ENCODE measurements at places on chromosomes 6 and 20.
A peak's percentile ranks its signal among the peaks of the same experiment; 100 is the strongest.

DNA sequence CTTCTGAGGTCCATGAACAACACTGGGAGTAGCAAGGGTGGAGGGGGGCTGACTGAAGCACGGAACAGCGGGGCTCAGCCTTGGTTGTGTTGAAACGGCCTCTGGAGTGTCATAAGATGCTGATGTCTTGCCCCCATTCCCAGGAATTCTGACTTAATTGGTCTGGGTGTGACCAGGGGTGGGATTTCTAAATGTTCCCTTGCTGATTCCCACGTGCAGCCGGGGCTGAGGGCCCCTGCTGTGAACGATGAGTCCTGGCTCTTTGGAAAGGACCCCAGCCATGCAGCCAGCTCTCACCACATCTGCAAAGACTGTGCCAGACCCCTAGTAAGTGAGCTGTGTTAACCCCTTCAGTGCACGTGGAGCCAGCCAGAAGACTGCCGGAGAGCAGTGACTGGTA lies 28.6 kb upstream of the FAM50B start:
- DNase-seq: no peak

- DNase-seq: no peak
Measured at GRCh38 chr20:44135012-44135412, 52.0 kb downstream of the JPH2 start.

DNA sequence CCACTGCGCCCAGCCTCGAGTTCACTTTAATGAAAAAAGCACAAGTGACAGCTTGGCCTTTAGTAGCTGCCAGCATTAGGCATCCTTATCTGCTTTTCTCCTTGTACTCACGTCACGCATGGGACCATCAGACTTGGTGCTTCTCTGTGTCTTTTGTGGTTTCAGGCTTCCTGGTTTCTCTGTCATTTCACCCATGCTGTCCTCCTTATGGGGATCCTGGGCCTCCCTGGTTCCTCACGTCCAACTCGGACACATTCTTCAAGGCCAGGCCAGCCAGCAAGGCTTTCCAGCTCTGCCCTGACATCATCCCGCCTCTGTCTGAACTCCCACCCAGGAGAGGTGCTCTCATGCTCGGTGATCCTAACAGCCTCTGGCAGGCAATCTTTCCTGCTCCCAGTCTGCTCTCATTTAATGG lies 83.2 kb downstream of the TIAM2 start:
- DNase-seq: no peak

GRCh38 chr20:58715391-58715800 lies 22.8 kb downstream of the NPEPL1 start:
- no peak for DNase-seq

- no peak for DNase-seq
Measured at GRCh38 chr20:25038591-25039015, 19.3 kb downstream of the ACSS1 start.

DNA sequence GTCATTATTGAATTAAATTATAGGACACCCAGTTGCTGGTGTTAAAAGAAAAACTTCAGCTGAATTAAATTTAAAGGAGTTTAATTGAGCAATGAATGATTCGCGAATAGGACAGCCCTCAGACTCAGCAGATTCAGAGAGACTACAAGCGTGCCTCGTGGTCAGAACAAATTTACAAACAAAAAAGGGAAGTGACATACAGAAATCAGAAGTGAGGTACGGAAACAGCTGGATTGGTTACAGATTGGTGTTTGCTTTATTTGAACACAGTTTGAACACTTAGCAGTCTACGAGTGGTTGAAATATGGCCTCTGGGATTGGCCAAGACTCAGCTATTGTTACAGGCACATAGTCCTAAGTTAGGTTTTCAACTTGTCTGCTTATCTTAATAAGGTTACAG lies 25.8 kb upstream of the TNFRSF21 start:
- no peak for DNase-seq

DNA sequence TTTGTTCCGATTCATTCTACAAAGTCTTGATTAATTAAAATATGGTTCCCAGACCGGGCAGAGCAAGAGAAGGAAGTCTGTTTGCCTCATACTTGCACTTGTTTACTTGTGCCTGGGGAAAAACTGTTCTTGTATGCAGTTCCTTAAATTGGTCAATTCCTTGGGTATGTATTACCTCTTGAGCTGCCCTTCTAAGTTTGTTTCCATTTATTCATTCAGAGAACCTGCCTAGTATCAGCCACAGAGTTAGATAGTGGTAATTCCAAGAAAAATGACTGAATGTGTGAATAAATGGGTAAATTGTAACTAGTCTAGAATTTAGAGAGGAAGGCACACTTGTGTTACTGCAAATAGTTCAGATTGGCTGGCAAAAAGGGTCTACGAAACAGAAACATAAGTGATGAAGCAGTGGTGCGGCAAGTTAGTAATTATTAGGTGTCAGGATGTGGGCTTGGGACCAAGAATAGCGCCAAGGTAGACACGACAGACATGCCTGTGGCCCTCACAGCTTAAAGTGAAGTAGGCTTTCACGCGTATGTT lies 525 bp upstream of the MAK start:
- DNase-seq: peak; percentile 36

- DNase-seq: no peak
Measured at GRCh38 chr6:111720931-111721496, 115.3 kb upstream of the TRAF3IP2 start.

DNA sequence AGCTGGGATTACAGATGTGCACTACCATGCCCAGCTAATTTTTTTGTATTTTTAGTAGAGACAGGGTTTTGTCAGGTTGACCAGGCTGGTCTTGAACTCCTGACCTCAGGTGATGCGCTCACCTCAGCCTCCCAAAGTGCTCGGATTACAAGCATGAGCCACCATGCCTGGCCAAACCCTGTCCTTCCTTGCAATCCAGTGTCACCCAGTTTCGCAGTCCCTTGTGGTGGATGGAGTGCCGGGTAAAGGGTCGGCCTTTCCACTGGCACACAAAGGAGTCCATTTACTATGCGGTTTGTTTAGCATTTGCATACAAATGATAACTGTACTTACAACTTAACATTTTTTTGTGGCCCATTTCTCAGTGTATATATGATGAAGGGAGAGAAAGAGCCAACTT lies 99.3 kb upstream of the TIAM2 start:
- DNase-seq: no peak

GRCh38 chr6:5338177-5338960 lies 77.1 kb downstream of the FARS2 start:
- DNase-seq: no peak

DNA sequence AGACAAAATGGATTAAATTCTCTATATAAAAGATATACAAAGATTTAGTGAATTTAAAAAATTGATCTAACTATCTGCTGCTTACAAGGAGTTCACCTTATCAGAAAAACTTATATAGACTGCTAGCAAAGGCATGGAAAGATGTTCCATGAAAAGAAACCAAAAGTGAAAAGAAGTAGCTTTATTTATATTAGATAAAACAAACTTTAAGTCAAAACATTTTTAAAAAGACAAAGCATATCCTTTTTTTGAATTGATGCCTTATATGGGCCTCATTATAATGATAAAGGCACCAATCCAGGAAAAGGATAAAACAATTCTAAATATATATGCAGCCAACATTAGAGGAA lies 334.2 kb downstream of the MEI4 start:
- DNase-seq: no peak

- DNase-seq: no peak
Measured at GRCh38 chr6:161727083-161727833, 453.4 kb upstream of the AGPAT4 start.

DNA sequence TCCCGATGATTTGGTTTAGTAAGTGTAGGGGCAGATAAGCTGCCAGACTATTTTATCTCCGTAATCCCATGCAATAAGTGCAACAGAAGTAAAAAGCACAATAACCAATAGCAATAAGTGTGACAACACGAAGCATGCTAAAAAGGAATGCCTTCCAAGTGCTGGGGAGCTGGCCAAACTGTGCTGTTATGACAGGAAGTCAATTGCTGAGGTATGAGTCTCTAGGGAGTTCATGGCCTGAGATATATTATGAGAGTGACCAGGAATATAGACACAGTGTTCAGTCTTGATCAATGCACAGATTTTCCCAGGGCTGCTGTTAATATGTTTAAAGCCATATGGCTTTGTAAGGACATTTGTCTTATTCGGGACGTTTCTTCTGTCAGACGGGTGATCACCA lies 10.5 kb upstream of the ANGPT4 start:
- no peak for DNase-seq

- no peak for DNase-seq
Measured at GRCh38 chr6:99287523-99287922, 62.0 kb downstream of the FAXC start.

GRCh38 chr6:3900744-3901336 lies 51.7 kb downstream of the FAM50B start:
- DNase-seq: no peak

DNA sequence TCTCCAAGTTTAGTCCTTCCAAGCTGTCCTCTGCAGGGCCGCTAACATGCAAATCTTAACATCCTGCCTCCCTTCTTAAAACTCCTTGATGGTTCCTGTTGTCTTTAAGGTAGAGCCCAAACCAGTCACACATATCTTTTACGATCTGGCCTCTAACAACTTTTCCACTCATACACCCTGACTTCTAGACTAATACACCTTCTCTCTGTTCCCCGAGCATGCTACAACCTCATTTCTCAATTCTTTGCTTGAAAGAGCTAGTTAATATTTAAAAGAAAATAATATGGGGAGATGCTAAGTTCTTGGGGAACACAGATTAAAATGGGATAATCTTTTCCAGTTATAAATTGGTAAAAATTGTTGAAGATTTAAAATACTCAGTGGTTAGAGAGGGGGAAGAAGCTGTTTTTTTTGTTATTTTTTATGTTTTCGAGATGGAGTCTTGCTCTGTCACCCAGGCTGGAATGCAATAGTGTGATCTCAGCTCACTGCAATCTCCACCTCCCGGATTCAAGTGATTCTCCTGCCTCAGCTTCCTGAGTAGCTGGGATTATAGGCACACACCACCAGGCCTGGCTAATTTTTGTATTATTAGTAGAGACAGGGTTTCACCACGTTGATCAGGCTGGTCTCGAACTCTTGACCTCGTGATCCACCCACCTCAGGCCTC lies 250.7 kb downstream of the MAFB start:
- no peak for DNase-seq

GRCh38 chr6:82381278-82381677 lies 17.7 kb downstream of the TPBG start:
- no peak for DNase-seq

DNA sequence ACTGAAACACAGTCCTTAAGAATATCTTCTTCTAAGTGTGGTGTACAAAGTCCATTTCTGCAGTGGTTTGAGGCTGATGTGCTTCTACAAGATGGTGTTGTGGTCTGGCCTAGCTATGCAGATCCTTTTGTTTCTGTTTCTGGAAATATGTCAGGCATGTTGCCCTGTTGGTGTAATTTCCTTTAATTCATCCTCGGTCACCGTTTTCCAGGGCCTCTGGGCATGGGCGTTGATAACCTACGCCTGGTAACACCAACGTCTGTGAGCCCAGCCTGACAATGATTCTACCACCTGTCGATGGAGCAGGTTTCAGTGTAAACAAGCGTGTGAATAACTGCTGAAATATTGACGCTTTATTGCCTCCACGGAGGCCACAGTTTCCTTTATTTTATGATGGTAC lies 33.3 kb upstream of the AFDN start:
- DNase-seq: no peak

GRCh38 chr6:168248148-168248620 lies 71.4 kb downstream of the DACT2 start:
- DNase-seq: no peak

DNA sequence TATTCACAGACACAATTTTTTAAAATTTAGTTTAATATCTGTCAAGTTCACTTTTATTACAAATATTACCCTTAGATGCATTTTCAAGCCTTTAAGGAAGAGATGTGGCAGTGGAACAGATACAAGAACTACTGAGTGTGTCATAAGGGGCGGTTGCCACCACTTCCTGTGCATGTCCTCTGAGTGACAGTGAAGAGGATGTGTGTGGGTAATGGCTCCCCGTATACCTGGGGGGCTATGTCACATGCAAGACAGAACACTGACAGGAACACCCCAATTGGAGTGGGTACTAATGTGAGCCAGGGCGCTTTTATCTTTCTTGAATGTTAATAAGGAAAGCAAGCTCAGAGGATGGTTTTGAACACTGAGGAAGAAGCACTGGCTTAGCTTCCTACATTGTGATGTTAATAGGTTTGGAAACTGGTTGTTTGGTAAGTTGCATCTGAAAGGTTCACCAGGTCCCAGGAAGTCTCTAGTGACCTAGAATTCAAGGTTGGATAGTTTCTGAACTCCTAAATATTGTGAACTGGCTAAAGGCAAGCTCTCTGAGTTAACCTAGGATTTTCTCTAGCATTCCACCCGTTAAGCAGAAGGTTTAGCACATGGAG lies 83.4 kb upstream of the ASF1A start:
- DNase-seq: no peak

- DNase-seq: no peak
Measured at GRCh38 chr20:59746155-59746554, 141.8 kb downstream of the PHACTR3 start.

DNA sequence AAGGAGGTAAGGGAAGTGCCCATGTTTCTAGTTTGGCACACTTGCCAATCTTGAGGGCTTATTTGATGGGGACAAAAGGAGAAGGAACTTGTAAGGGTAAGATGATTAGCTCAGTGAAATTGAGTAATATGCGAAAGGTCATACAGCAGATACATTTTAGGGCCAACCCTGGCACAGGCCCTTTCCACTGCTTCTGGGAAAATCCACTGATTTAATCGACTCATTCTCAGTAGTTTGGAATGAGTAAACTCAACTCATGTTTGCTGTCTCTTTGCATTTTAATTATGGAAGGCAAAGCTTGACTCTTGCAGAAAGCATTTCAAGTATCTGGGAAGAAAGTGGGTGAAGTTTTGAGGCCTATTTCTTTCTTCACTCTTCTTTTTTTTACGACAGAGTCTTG lies 20.0 kb downstream of the PHF20 start:
- DNase-seq: no peak

DNA sequence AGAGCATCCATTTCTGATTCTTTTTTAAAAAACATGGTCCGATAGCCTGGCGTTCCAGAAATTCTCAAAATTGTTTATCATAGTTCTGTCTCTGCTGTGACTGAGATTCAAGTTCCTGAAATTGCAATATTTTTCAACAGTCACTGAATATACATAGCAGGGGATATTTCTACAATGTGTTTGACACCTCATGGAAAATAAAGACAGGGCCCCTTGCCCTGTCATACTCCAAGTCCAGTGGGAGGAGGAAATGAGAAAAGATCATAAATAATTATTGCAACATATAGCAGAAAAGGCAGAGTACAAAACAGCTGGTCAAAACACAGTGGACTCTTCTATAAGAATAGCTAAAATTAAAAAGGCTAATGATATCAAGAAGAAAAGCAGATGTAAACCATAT lies 234.8 kb upstream of the SPTLC3 start:
- no peak for DNase-seq

Measured in GM12892 (cell line).